ENCODE measurements at places on chromosomes 4 and X. TPM values are rescaled to one million over a fixed set of nuclear protein-coding genes. Genes with fewer than 3 reads are reported as not detected.

The MUC7 gene
- total RNA-seq, result not detected

DNA sequence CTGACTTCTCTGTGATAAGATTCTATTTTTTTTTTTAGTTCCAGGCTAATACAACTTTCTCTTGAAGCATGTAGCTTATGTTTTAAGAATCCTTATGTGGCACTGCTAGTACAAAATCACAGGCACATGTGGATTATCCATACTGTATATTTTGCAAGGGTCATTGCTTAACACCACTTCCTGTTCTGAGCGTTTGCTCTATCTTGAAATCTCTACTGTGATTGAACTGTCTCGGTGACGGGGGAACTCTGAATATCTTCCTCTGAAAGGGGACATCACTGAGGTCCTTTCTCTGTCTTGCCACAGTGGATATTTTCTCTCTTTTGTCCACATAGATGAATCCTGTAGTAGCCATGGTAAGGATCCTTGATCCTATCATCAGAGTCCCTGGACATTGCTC lies 2.1 kb upstream of the WFS1 start:
- DNase-seq, result no peak

GRCh38 chr4:122865425-122865824 lies 38.8 kb downstream of the FGF2 start:
- DNase-seq, result no peak

DNA sequence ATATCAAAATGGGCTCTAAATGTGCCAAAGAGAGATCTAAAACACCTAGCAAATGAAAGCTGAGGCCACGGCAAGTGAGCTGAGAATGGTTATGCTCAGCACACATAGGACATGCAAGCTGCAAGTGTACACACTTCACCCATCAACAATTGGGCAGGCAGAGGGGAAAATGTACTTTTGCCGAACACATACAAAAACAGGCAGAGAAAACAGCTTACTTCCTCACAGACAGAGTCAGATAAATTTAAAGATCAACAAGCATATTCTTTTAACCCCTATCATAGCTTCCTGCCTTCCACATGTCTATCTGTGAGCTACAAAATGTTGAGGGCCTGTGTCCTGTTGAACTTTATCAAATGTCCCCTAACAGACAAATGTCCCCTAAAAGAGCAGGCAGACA lies 60.3 kb downstream of the SH3KBP1 start:
- no peak for DNase-seq

DNA sequence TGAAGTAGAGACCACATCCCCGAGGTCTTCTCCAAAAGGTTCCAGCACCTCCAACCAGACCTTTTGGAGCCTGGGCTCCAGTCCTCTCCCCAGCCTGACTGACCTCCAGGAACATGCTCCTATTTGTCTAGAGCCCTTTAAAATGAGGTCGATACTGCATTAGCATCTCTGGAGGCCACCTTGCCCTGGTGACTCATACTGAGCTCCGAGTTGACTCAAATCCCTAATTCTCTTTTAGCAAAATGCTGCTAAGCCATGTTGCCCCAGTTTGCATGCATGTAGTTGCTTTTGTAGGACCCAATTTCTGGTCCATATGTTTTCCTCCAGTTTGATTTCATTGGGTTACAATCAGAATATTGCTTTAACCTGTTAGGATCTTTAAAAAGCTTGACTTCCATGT lies 43.5 kb upstream of the CITED1 start:
- peak; percentile 24 for DNase-seq

The TLR3 gene
- not detected for total RNA-seq

The ASB11 gene
- not detected for total RNA-seq

DNA sequence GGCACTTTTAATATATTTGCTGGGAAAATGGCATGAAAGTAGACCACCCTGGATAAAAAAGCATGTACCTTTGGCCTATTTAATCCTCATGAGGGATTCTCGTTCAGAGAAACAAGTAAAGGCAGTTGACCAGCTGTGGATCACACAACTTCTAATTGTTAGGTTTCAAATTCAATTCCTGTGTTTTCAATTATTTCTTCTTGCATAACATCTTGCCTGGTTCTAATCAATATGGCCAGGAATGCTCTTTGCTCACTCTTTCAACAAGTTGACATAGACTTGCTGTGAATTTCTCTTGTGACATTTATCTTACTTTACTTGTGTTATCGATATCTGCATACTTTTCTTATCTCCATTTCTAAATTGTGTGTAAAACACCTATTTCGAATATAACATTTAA lies 211.8 kb downstream of the SLC7A11 start:
- no peak for DNase-seq

GRCh38 chr4:177281351-177281909 lies 28.2 kb upstream of the NEIL3 start:
- no peak for DNase-seq

GRCh38 chrX:1394731-1395501 lies 3.0 kb upstream of the SLC25A6 start:
- no peak for DNase-seq

GRCh38 chrX:24694825-24695224 lies 1.1 kb downstream of the POLA1 start:
- no peak for DNase-seq

DNA sequence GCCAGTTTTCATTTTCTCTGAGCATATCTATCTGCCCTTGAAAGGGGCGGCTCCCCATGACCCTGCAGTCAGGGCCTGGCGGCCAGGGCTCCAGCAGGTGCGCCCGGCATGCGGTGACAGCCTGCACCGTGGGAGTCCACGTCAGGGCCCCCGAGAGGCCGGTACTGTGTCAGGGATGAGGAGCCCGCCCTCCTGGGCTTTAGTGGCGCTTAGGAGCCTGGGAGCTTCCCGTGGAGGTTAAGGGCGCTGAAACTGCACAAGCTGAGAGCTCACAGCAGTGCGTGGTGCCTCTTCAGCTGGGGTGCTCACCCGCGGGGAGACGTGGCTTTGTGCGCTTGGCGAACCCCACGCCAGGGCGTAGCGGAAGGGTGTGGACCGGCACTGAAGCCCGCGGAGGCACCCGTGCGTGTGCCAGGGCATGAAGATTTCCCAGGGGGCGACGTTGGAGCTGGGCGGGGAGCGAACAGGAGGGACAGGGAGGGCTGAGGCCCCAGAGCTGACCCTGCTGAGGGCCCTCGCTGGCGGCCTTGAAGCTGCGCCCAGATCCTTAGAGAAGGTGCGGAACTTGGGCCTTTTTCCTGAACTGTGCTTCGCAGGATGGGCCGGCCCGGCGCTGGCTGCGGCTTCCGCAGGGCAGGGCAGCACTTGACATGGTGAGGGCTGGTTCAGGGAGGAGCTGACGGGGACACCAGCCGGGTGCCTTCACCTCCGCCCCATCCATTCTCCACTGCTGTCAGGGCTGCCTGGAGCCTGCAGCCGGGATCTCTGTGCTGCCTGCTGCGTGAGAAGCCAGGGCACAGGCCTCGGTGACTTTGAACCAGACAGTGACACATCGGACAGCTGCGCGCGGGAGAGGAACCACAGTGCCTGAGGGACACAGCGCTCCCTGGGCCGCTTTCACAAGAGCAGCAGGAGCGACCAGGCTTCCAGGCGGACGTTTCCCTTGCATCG lies 32.9 kb downstream of the HTT-AS start:
- DNase-seq, result peak; percentile 55

The UGT2B10 gene
- not detected for total RNA-seq

GRCh38 chr4:38210396-38211114 lies 250.4 kb downstream of the PTTG2 start:
- DNase-seq, result no peak

GRCh38 chr4:46274717-46275116 lies 115.2 kb downstream of the GABRA2 start:
- no peak for DNase-seq

- DNase-seq, result no peak
Observed at GRCh38 chrX:31658360-31658759, 586.5 kb upstream of the FTHL17 start.

DNA sequence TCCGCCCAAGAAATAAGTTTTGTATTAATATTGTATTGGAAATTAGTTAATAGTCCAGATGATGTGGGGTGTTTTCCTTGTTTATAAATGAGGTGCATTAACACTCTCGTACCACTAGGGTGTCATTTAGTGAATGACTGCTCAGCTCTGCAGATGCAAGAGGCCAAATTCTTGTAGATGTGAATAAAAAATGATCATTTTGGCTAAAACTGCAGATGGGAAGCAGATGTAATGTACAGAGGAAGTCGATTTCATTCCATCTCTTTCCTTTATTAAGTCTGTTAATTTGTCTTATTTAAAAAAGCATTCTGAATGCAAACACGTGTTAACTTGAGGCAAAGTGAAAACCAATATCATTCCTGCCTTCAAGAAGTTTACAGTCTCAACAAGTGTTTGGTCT lies 108.1 kb downstream of the DHX15 start:
- DNase-seq, result no peak

DNA sequence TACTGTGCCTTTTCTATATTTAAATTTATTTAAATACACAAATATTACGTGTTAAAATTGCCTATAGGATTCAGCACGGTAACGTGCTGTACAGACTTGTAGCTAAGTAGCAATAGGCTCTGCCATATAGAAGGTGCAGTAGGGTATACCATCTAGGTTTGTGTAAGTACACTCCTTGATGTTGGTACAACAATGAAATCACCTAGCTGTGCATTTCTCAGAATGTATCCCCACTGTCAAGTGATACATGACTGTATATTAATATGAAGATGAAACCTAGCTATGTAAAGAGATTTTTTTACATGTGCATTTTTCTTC lies 431.2 kb downstream of the KCTD8 start:
- no peak for DNase-seq

GRCh38 chr4:32030406-32030805 lies 1310.2 kb downstream of the PCDH7 start:
- DNase-seq, result no peak

DNA sequence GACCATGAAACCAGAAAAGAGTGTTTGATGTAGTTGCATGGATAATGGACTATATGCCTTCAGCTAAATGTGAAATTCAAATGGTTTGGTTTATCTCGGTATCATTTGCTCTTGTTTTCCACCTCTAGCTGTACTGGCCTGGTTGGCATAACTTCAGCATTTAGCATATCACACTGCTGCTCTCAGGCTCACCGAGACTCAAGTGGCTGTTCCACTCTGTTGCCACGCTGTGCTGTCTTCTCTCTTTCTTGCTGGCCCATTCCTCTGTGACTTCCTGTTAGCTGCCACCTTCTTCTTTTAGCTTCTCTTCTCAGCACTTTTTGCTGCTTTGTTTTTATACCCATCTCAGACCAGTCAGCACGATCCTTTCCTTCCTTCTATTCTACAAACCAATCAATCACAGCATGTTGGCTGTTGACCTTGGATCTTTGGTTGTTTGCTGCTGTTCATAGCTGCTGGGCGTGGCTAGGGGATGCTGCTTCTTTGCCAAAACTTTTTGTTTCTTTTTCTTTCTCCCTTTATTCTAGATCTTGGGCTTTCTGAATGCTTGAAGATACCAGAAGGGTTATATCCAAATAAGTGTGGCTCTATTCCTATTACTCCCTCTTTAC lies 24.0 kb downstream of the INTS6L start:
- DNase-seq, result no peak

The ODAM gene
- total RNA-seq, result not detected

DNA sequence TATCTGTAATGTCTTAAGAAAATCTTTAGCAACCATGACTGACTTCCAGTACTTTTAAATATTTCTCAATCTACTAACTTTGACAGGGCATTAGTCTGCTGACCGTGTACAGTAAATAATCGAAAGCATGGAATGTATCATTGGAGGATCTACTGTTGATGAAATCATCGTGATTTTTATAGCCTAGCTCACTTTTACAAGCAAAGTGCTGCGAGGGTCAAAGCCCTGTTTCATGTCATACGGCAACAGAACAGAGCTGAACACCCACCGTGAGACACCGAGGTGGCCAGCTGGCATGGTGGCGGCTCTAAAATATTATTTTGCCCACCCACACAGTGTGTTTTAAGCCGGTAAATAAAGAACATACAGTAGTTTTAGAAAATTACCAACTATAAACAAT lies 679.3 kb downstream of the FAT4 start:
- DNase-seq, result no peak

GRCh38 chrX:149346306-149346705 lies 158.8 kb downstream of the IDS start:
- DNase-seq, result no peak

The SOD3 gene
- not detected for total RNA-seq

DNA sequence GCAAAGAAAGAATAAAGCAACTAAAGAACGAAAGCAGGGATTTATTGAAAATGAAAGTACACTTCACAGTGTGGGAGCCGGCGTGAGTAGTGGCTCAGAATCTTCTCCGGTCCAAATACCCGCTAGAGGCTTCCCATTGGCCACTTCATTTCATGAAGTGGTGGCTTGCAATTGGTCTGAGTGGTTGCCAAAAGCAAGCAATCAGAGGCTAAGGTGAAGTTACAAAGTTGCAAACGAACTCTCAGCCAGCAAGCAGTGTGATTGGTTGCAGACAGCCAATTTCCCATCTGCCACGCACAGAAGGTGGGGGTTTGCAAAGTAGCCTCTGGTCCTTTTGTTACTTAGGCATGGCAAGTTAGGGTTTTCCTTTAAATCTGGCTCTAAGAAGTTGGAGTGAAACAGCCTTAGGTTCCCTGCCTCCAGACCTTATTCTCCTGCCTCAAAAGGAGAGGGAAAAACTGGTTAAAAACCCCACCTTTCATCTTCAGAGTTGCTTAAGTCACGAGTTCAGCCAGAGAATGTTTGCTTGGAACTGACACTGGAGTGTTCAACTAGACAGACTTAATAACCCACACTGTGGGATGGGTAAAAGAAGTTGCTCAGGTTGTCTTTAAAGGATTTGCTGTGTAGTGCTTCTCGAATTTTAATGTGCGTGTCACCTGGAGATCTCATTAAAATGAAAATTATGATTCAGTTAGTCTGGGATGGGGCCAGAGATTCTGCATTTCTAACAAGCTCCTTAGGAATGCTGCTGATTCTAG lies 6.9 kb upstream of the CLOCK start:
- DNase-seq, result peak; percentile 23

GRCh38 chr4:113303315-113303714 lies 253.9 kb downstream of the ANK2 start:
- no peak for DNase-seq

DNA sequence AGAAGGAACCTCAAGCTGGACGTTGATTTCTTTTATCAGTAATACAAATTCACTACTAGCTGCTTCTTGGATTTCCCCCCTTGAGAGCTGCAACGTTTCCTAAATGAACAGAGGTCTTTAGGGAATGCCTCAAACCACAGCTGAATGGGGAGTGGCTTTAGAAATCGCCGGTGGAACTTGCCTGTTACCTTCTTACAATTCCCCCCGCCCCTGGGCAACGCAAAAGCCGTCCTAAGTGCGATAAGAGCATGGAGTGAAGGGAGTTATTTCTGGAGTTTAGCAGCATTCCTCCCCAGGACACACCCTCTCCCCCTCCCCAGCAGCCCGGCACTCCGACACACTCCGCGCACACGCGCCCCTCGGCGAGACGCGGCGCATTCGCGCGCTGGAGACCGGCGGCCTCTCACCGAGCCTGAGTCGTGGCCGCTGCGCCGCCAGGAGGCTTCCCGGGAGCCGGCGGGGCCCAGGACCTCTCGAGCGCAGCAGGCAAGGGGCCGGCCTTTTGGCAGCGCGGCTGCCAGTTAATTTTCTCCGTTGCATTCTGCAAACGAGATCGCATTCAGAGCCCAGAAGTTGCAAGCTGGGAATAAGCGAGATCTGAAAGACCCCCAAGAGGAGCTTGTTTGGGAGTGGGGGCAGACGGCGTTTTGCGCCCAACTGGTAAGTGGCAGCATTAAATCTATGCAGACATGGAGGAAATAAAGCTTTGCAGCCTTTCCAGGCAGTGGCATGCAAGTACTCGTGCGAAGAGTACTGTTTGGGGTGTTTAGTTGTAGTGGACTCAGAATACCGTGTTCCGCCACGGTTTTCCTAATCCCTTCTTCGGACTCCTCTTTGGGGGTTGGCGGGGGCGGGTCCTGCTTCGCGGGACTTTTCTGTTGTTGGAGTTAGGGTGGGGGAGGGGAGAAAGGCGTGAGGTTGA lies 134.7 kb downstream of the PALLD start:
- peak; percentile 23 for DNase-seq

GRCh38 chr4:112153211-112153791 lies 8.0 kb downstream of the FAM241A start:
- DNase-seq, result peak; percentile 50
